Right atrium auricular region (tissue), 2 donors: ENCODE measurements at places on chromosomes 5 and 9. TPM values are rescaled to one million over a fixed set of nuclear protein-coding genes. Genes with fewer than 3 reads are reported as not detected.

DNA sequence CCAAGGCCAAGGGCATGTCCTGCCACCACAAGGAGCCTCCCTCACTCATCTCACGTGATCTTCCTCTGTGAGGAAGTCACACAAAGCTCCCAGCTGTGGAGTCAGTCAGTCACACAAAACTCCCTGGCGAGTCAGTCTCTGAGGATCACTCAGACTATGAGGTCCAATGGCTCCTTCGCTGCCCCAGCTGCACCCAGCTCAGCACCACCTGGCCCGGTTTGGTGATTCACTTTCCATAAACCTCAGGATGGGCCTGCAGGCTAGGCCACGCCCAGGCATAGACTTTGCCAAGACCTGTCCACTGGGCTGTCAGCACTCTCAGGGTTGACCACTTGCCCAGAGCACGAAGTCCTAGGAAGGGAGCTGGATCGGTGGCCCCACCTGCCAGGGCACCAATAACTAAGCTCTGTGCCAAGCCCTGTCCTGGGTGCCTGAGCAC is 233.8 kb downstream of the HSPA4 start:
- H3K36me3 ChIP-seq = no peaks in the 10 kb centered on the region
- no peak overlapping the region for H3K27ac ChIP-seq
- H3K4me3 ChIP-seq = no peak overlapping the region
- H3K27me3 ChIP-seq = no peaks in the 10 kb centered on the region
- DNase-seq = no peak
- H3K4me1 ChIP-seq = no peaks in the 10 kb centered on the region

DNA sequence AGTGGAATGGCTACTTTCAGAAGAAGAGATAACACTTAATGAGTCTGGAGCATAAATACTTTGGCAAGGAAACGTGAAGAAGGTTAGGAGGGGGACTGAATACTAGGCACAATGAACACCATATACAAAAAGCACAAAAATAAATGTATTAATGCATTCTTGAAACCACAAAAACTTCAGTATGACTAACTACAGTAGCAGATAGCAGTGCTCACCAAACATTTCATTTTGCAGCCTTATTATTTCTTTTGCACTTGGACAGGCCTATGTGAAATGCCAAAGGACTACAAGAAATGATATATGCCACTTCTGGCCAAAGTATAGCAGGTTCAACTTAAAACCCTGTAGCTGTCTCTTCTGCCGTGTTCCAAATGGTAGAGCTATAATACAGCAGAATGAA is 26.3 kb downstream of the UBQLN1 start:
- peaks cover 43% of the 10 kb centered on the region for H3K36me3 ChIP-seq
- no peaks in the 10 kb centered on the region for H3K27me3 ChIP-seq
- no peaks in the 10 kb centered on the region for H3K4me1 ChIP-seq

DNA sequence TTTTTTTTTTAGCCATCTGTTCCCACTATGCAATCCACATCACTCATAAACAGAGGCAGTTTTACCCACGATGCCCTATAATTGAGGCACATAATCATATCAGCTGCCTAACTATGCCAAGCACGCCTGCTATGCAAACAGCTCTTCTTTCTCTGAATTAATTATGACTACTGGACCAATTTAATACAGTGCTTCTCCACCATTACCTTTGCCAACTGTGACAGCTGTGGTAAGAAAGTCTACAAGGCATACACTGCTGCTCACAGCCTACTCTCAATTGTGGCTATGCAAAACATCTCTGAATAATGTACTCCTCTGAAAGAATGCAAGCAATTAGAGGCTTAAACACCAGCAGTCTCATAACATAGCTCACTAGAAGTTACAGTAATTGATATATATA is 97.1 kb downstream of the DTWD2 start:
- H3K27me3 ChIP-seq = no peaks in the 10 kb centered on the region
- no peak for DNase-seq
- no peak overlapping the region for H3K27ac ChIP-seq
- H3K36me3 ChIP-seq = no peaks in the 10 kb centered on the region
- H3K4me3 ChIP-seq = no peak overlapping the region

DNA sequence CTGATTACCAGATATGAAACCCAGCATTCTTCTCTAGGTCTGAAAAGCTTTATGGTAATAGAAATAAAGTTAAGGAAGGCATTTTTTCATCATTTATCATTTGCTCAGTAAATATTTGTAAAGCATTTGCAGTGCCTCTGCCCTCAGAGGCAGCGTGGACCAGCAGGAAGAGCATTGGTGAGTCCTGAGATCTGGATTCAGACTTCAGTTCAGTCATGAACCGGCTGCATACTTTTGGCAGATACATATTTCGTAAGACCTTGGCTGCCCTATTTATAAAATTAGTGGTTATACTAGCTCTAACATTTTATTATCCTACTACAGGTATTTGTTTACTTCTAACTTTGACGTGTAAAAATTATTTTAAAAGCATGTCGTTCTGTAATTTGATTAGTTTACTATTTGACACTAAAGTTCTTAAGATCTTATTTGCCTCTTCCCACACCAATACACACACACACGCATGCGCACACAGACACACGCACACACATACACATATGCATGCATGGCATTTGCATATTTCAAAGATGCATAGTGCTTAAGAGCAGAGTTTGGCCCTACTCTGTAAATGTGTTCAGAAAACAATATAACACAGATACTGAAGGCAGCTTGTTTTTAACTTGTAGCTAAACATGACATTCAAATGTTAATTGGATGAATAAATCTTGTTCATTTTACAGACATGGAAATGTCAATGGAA is 101.9 kb downstream of the RPS23 start:
- no peak for DNase-seq
- H3K27ac ChIP-seq = no peak overlapping the region
- no peaks in the 10 kb centered on the region for H3K4me1 ChIP-seq

HSPA4 gene
- total RNA-seq = 56.3 TPM

- peaks cover 1% of the 10 kb centered on the region for H3K36me3 ChIP-seq
- H3K4me1 ChIP-seq = peaks cover 54% of the 10 kb centered on the region
- DNase-seq = no peak
These were observed 644 bp upstream of the CTNNAL1 start for GRCh38 chr9:109013679-109014607.

DNA sequence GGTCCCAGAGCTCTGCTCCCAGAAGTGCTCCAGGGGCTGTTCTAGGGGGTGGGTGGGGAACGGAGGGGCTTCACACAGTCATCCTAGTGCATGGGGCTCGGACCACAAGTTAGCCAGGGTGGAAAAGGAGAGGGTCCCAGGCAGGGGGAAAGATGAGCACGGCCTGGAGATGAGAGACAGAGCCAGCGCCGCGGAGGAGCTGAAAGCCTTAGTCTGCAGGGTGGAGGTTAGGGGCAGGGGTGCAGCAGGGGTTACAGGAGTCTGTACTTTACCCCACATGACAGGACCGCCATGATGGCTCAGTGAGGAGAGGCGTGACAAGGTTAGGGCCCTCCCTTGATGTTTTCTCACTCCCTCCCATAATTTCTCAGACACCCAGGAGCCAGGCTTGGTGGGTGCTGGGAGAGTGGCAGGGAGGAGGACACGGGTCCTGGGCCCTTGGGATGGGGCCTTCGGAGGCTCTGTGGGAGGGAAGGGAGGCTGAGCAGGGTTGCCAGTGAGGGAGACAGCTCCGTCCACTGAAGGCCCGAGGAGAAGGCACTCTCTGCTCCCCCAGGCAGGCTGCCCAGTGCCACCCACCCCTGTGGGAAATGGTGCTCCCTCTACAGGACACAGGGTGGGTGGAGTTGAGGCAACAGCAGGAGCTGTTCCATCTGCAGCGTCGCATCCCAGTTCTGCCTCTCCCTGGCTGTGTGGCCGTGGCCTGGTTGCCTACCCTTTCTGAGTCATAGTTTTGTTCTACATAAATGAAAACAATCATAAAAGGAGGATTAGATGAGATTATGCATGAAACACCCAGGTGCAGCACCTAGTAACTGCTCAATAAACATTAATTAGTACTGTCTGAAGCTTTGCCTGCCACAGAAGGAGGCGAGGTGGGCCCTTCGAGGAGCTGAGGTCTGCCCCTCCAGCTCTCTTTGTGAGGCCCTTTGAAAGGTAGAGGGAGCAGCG is 66.2 kb downstream of the NDST1 start:
- no peaks in the 10 kb centered on the region for H3K27me3 ChIP-seq
- H3K27ac ChIP-seq = no peak overlapping the region
- H3K4me3 ChIP-seq = no peak overlapping the region
- no peak for DNase-seq
- no peaks in the 10 kb centered on the region for H3K4me1 ChIP-seq

CRAT gene
- 75.0 TPM for total RNA-seq

DNA sequence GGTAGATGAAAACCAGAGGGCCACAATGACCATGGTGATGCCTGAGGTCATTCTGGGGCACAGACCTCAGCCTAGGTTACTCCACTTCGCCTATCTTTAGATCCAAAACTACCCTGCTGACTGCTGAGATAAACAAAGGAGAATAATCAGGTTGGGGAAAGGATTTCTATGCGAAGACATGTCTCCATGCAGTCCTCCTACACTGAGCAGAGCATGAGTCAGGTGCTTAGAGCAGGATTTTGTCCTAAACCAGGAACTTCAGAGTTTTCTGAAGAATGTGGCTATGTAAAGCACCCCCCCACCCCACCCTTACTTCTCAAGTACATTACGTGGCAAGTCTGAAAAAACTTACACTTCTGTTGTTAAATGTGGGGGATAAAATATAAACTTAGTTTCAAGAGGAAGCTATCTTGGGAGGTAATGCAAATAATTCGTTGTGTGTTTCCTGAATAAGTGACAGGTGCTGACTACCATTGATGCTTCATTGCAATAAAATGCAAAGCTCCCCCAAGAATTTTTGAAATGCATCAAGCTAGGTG is 19.4 kb downstream of the PDCD1LG2 start:
- DNase-seq = no peak
- H3K36me3 ChIP-seq = peaks cover 1% of the 10 kb centered on the region
- no peaks in the 10 kb centered on the region for H3K27me3 ChIP-seq
- no peak overlapping the region for H3K27ac ChIP-seq

DNA sequence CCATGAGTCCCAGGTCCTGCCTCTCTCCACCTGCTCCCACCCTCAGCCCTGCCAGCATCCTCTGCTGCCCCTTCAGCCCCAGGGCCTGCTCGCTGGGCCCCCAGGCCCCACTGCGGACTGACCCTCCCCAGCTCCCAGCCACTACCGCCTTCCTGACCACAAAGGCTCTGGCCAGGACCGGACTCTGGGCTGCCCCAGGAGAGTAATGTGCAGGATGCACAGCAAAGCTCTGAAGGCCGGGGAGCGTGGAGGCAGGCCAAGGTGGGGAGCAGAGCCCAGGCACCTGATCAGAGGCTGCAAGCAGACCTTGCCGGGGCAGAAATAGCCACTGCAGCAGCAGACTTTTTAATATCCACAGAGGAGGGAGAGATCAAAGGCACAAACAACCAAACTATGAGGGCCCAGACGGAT is 27.9 kb downstream of the IPPK start:
- H3K27me3 ChIP-seq = no peaks in the 10 kb centered on the region
- no peaks in the 10 kb centered on the region for H3K4me1 ChIP-seq
- no peak overlapping the region for H3K27ac ChIP-seq

IPO11 gene
- 19.2 TPM for total RNA-seq

LRRC14B gene
- total RNA-seq = 7.7 TPM

NR6A1 gene
- total RNA-seq = 2.6 TPM

DNA sequence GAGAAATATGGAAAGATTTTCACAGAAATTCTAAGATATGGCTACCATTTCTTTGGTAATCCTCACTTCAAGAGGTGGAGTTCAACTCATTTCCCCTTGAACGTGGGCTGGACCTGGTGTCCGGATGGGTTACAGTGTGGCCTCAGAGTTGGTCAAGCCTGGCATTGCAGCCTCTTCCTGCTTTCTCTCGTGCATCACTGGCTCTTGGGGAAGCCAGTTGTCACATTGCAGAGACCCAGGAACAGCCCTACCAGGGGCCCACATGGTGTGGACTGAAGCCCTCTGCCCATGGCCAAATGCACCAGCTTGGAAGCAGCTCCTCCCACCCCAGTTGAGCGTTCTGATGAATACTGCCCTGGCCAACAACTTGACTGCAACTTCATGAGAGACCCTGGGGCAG is 47.7 kb upstream of the FCN1 start:
- H3K36me3 ChIP-seq = no peaks in the 10 kb centered on the region
- peaks cover 14% of the 10 kb centered on the region for H3K4me1 ChIP-seq
- no peak overlapping the region for H3K4me3 ChIP-seq
- no peaks in the 10 kb centered on the region for H3K27me3 ChIP-seq

DNA sequence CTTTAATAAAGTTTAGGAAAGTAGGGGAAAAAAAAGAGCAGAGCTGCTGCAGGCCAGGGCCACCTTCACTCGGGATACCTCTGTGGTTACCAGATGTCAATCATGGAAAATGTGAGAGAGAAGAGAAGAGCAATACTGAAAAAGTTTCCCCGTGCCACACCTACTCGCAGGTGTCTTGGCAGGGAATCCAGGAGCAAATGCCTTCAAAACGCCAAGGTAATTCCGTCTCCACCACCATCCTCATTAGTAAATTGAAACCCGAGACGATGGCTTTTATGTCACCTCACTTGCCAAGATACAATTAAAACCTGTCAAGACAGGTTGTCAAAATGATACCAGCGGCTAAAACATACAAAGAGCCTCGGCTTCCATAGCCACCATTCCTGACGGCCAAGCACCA is 49.7 kb downstream of the FAM81B start:
- no peak overlapping the region for H3K4me3 ChIP-seq
- H3K4me1 ChIP-seq = no peaks in the 10 kb centered on the region
- H3K27ac ChIP-seq = no peak overlapping the region
- DNase-seq = no peak

- H3K36me3 ChIP-seq = no peaks in the 10 kb centered on the region
- no peaks in the 10 kb centered on the region for H3K4me1 ChIP-seq
- H3K4me3 ChIP-seq = no peak overlapping the region
- H3K27me3 ChIP-seq = no peaks in the 10 kb centered on the region
These were observed 291.5 kb downstream of the ARRDC3 start for GRCh38 chr5:91091471-91092234.

FABP6 gene
- total RNA-seq = not detected

DNA sequence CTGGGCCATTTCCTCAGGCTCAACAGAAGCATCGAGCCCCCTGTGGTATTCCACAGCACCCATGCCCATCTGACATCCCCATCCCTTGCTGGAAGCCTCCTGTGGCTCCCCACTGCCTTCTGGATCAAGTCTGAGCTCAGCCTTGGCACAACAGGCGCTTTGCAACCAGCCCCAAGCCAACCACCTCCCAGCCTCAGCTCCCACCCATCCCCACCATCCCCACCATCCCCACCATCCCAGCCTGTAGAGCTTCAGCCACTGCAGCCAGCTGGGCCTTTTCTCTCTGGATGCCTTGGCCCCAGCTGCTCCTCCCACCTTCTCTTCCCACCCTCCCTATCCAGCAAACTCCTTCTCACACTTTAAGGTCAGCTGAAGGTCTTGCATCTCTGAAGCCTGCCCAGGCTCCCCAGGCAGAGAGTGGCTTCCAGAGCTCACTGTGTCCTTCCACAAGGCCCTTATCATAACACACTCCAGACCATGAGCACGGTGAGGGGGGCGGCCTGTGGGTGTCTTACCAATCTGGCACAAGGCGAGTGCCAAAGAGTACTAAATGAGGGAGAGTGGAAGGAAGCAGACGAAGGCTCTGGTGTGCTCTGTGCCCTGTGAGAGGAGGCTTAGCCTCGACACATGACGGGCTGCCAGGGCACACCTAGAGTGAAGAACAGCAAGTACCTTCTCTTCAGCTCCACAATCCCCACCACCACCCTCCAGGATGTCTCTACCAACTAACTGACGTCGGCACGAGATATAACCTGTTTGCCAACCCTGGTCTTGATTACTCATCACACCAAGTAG is 6.5 kb downstream of the HIGD2A start:
- peaks cover 43% of the 10 kb centered on the region for H3K36me3 ChIP-seq
- DNase-seq = no peak
- peak overlapping the region; percentile 80 for H3K27ac ChIP-seq
